ENCODE measurements at places on chromosomes 11 and 22.
A peak's percentile ranks its signal among the peaks of the same experiment; 100 is the strongest.

- no peak for DNase-seq
These were observed 18.4 kb upstream of the RPS3 start for GRCh38 chr11:75380716-75381420.

DNA sequence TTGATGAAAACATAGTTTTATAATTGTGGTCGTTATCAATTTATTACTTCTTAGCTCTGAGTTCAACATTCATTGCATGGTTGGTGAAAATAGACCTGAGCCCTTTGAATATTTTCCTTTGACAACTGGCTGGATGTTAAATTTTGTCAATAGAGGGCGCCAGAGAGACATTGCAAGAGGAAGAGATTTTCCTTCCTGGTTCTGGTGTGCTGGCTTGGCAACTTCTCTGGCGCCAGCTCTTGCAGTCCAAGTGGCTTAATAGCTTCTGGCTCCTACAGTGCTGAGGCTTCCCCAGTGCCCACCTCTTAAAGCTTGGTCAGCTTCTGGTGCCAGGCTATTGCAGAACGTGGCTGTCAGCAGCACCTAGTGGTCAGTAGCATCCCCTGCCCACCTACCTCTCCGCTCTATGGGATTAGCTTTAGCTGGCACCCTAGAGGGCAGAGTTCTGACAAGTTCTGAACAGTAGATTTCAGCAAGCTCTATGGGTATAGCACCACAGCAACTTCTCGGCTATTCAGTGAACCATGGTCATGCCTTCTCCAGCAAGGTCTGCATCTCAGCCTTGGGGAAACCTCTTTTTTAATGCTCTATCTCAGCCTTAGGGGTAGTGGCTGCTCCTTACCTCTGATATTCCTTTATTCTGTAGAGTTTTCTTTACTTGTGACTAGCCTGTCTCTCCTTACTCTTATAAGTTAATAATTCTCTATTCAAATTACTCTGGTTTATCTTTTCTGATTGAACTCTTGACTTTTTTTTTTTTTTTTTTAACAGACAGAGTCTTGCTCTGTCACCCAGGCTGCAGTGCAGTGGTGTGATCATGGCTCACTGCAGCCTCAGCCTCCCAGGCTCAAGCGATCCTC, 59.4 kb downstream of the ACER3 start:
- peak; percentile 23 for DNase-seq

GRCh38 chr22:48486134-48486532, 1341.5 kb downstream of the BRD1 start:
- no peak for DNase-seq

- no peak for DNase-seq
These were observed 180.2 kb downstream of the NAV2 start for GRCh38 chr11:19892876-19893275.

DNA sequence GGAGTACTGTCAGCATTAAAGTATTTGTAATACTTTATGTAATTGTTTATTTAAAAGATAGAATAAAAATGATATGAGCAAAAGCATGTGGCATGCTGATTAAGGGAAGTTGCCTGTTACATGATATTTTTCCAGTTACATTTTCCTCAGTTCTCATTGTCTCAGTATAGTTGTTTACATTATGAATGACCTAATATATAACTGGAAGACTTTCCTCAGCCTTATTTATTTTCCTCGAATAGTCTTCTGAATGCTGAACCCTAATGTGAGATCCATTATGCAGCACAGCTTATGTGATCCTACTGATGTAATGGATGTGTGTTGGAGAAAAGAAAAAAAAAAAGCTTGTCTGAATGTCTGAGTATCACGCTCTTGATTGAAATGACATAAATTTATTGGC, 95.5 kb downstream of the LUZP2 start:
- no peak for DNase-seq

GRCh38 chr11:91421641-91422040, 803.0 kb upstream of the FAT3 start:
- DNase-seq: no peak

GRCh38 chr11:112589155-112589554, 328.5 kb upstream of the PLET1 start:
- no peak for DNase-seq

GRCh38 chr11:121533601-121534000, 80.8 kb upstream of the SORL1-AS1 start:
- no peak for DNase-seq

- DNase-seq: no peak
These were observed 3.3 kb downstream of the USP47 start for GRCh38 chr11:11845071-11845470.

DNA sequence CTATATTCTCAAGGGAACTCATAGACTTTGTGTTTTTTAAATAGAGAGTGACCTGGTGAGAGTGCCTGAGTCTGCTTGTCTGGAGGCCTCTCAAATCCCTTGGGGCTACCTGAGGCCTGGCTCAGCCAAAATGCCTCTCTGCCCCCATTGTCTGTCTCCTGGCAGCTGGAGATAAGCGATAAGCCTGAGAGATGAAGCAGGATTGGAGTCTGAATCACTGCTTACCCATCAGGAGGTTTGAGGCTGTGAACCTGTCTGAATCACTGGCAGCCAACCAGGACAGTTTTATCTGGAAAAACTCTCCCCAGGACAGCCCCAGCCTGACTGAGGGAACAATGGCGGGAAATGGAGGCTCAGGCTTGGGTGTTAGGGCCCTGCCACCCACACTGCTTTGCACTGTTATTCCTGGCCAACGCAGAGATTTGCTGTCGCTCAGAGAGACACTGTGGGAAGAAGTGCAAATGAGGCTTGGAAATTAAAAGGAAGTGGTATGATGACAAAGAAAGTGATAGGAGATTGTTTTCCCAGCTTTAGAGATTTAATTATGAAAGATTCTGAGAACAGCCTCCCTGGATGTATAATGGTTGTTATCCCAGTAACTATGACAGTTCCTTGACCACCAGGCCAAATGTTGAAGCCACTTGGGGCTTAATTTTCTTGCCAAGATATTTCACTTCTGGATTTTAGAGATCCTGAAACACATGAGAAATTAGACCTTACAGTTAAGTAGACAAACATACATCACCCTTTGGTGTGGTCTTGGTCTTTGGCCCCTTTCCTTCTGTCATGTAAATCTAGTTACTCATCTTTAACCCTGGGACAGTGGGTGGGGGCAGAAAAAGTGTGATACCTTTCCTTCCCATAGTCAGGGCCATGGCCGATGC, 102.1 kb downstream of the RASSF10 start:
- DNase-seq: no peak

- DNase-seq: no peak
These were observed at the start of gene LYVE1 for GRCh38 chr11:10568486-10568941. Gene LYVE1 (minus strand): TSS chr11:10568665. CDS start chr11:10568532, 133 bp downstream.

DNA sequence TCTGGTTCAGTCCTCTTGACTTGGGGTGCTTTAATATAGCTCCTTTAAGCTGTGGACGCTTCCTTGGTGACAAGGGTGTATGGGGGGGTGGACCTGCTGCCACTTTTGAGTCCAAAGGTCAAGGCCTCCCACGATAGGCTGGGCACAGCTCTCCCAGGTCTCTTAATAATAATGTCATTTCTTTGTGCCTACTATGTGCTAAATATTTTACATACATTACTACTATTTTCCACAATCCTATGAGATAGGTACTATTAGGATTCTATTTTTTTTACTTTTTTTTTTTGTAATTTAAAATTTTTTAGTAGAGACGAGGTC, 304 bp upstream of the UCP3 start:
- DNase-seq: no peak

- DNase-seq: no peak
These were observed 37.9 kb downstream of the MUC2 start for GRCh38 chr11:1112351-1113191.

DNA sequence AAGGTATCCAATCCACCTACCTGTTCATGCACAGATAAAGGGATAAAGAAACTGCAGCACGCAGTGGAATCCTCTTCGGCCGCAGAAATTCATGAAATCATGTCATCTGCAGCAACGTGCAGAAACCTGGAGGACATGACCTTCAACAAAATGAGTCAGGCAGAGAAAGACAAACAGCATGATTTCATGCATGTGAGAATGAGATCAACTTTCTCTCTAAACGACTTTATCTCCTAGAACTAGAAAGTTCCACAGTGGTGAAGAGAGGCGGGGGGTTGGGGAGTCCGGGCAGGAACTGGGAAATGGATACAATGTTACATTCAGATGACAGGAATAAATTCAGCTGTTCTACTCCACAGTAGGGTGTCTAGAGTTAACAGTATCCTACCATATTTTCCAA, 9.9 kb downstream of the RGL4 start:
- DNase-seq: no peak

Measured in stimulated activated CD8-positive, alpha-beta memory T cell treated with anti-CD3 and anti-CD28 coated beads, Interleukin-7, amount 100 ng/mL, for 1 hour (primary cell).